ENCODE measurements at places on chromosomes 13 and 19.

GRCh38 chr13:24618011-24618955, 61.9 kb upstream of the ATP12A start:
- DNase-seq = no peak

DNA sequence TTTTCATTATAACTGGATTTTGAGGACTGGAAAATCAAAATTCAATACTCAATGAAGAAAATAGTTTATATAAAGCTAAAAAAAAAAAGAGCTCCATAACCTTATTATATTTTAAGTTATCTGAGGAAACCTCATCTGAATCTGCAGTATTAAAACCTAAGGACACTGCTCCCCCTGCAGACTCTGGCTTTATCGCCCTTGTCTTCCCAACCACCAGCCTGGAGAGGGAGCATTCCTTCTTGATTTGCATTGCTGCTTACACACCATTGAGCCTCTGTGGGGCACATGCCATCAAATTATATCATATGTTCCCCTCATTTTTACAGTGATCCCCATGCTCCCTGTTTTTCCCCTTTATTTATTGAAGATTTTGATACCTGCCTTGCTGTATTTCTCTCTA, 871.4 kb upstream of the GPC6 start:
- no peak for DNase-seq

- no peak for DNase-seq
Observed at GRCh38 chr13:59384154-59384553, 779.6 kb downstream of the DIAPH3 start.

- no peak for DNase-seq
Observed at GRCh38 chr13:30477346-30478195, 11.8 kb upstream of the HMGB1 start.

Measured in NCI-H446 treated with DMSO at 0.1 percent for 48 hours (cell line).